Stimulated activated CD4-positive, alpha-beta T cell treated with anti-CD3 and anti-CD28 coated beads, Interleukin-1b, Interleukin-23, amount 100 ng/mL, for 24 hours (primary cell): ENCODE measurements at places on chromosomes 5 and 9.

DNA sequence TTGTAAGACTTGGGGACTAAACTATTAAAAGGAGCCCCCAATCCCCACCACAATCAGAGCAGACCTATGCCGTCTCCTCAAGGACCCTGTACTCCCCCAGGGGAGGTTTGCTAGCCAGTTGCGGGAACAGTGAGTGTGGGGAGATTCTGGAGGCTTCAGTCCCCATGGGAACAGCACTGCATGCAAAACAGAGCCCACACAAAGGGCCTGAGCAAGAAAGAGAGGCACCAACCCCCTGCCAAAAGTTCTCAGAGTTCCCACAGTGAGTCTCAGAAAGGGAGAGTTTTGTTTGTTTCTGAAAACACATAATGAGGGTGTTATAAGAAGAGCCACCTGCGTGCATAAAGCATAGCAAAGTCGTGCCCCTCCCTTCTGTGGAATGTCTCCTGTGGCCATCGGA lies 56.6 kb downstream of the CFAP90 start:
- DNase-seq: no peak

DNA sequence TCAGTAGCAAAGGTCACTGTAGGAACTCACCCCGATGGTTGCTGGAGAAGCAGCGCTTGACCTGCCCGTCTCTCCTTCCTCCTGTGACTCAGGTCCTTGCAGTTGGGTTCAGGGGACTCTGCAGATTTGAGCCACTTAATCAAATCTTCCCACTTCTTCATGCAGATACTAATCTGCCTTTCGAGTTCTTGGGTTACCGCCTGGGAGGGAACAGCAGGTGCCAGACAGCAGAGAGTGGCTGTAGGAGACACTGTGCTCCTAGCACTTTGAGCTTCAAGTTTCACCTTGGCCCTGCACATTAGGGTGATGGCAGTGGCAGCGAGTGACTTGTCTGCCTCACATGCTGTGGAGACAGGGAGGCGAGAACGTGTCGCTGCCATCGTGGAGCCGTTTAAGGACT lies 478.3 kb downstream of the PSAT1 start:
- DNase-seq: no peak

DNA sequence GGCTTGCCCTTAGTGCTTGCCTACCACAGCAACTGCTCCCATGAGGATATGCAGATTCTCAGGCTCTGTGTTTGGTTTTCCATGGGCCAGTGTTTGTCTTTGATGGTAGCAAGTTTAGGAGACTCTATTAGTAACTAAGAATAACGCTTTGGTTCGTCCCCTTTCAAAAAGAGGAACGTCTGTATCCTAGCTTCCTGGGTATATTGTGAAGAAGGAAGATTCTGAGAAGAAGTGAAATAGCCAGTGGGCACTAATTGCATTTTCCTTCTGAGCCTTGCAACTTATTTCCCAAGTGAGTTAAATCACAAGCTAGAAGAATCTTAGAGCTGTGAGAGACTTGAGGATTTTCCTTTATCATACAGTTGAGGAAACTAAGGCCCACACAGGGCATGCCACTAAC lies 376.8 kb downstream of the PIK3R1 start:
- DNase-seq: no peak

GRCh38 chr5:135705941-135706466 lies 127.2 kb upstream of the CXCL14 start:
- DNase-seq: no peak

DNA sequence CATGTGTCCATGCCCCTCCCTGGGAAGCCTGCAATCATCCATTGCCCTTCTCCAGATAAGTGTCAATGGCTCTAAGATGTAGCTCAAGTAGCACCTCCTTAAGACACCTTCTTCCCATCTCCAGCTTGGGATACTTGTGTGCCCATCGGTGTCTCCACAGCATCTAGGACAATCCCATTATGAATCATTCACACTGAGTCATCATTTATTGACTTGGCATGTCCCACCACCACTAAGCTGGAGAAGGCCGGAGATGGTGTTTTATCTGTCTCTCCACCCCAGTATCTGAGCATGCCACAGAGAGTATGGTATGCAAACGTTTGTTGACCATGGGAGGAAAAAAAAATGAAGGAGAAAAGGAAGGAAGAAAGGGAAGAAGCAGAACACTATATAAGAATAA lies 342.2 kb downstream of the TRIM32 start:
- DNase-seq: no peak

DNA sequence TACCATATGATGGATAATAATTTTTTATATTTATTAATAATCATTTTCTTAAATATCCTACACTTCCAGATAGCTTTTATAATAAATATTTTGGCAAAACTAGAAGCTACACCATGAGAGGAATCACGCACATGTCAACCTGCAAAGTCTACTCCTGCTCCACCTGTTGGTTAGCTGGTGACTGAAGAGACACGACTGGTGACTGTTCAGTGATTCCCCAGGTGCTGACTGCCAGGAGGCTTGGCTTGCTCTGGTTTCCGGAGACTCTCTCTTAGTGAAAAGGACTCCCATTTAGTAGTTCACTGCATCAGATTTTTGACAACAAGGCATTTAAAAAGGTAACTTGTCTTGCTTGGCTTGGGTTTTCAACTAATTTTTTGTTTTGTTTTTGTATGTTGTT lies 20.9 kb downstream of the GZMA start:
- no peak for DNase-seq

DNA sequence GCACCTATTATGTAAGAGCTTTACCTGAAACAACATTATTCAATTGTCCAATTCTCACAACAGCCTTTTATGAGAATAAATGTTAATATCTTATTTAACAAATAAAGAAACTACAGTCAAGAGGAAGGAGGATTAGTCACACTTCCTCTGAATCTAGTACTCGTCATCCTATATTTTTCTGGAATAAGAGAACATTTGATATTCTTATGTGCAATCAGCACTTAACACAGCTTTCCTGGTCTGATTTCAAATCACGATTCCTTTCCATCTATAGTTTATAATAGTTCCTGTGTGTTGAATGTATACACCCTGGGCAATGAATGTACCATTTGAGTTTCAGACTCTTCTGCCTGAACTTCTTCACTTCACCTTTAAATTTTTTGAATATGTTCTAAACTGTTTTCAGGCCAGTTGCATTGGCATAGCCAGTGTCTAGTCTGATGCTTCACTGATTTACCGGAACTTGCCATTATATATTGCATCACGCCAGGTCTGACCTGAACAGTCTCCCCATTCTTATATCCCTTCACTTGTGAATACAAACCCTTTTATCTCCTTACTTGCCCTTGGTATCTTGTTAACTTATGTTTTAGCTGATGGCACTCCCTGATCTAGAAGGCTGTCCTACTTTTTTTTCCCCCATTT lies 698.3 kb downstream of the MAT2B start:
- DNase-seq: no peak

DNA sequence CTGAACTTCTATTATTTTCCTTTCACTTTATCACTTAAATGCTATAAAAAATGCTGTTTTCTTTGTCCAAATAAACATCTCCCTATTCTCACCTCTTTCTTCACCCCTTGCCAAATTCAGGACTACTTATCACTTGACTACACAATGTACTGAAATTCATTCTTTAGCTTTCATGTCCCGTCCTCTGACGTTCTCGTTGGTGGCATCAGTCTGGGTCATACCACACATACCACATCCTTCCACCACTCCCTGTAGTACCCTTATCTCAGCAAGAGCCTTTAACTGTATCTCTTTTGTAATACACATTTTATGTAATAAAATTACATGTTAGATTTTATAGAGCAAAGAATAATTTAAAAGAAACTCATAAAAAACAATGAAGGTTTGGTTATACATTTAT lies 231.1 kb upstream of the PAPPA start:
- no peak for DNase-seq

DNA sequence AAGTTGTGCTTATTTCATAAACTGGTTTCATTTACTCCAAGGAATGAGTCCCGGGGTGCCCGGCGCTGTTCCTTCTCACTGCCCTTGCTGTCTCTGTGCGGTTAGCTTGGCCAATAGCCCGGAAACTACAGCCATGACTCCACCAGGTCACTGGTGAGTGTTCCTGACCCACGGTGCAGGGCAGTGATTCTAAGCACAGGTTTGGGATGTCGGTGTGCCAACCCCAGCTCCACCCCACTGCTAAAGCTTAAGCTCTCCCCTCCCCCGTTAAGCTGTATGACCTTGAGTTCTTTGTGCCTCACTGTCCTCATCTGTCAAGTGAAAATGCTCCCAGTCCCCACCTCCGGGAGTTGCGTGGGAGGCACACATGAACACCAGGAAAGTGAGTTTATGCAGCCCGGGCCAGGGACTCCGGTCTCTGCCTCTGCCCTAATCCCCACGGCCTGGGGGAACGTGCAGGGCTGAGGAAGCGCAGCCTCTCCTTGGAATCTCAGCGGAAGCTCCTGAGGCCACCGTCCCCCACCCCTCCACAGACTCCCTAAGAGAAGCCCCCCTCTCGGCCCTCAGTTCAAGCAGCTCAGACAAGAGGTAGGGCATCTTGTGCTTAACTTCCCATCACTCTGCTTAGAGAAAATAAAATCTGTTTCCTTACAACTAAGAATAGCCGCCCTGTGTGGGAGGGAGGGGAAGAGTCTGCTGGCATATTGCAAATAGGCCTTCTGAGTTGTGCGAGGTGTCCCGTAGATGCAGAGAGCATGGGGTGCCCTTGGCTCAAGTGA lies 92.0 kb upstream of the RAI14 start:
- no peak for DNase-seq

GRCh38 chr9:133417541-133418461 lies at the start of gene REXO4:
REXO4 (minus strand) TSS chr9:133418010; CDS start chr9:133417844, 166 bp downstream.
- DNase-seq: peak; percentile 56
